ENCODE measurements at places on chromosomes 12 and 14.

GRCh38 chr12:46110928-46111699 is 120.7 kb upstream of the SCAF11 start:
- DNase-seq, result no peak

GRCh38 chr14:65238456-65238855 is 136.1 kb upstream of the MAX start:
- DNase-seq, result no peak

GRCh38 chr12:62210422-62210821 is 49.8 kb upstream of the USP15 start:
- peak; percentile 55 for DNase-seq

DNA sequence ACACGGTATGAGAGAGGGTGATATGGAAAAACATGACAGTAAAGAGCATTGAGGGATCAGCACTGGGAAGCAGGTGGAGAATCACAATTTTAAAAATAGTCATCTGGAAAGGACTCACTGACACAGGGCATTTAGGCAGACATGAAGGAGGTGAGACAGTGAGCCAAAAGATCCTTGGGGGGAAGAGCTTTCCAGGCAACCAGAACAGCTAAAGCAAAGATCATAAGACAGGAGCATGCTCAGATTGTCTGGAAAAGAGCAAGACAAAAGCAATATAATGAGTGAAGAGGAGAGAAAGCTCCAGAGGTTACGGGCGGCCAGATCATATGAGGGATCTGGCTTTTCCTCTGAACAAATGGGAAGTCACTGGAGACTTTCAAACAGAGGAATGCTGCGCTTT is 63.9 kb downstream of the DENND5B start:
- DNase-seq, result no peak

DNA sequence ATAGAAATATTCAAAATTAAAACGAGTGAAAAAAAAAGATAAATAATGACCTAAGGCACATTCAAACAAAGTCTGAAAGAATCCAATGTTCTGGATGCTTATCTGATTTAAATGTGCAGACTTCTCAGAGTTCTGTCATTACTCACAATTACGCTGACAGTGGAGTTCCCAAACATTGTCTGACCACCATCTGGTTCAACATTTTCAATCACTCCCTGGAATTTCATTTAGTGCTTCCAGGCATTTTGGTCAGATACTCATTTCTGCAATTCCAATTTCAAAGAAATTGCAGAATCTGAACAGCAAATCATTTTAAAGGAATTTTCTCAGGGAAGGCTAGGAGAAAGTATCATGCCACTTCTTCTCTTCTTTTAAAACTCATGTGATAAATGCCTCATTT is 398.2 kb upstream of the PDE3A start:
- DNase-seq, result no peak

DNA sequence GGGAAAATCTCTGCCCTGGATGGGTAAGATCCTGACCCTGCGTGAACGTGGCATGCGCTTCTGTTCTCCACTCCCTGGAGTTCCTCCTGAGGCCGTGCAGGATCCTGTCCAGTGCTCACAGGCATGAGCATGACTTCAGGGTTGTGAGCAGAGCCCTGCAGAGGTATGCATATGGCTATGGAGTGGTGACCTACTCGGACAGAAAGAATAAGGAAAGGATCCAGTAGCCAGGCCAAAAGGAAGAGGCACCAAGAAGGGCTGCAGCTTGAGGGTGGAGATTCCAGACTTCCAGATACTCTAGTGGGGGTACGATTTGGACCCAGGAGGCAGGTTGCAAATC is 20.8 kb upstream of the CD27 start:
- DNase-seq, result no peak

DNA sequence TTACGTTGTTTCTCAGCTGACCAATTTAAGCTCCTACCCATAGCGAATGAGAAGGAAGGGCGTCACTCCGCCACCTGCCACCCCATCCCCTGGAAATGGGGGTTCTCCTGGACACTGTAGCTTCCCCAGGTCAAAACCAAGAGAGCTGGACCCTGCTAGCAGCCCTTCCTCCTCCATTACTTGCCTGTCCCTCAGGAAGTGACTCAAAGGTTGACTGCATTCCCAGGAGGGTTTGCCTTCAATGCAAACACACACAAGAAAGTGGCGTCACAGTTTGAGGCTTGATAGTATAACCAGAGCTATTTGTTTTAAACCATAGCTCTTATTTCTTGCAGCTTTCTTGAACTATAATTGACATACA is 79.1 kb downstream of the KCNK13 start:
- no peak for DNase-seq
